Peyer's patch (tissue), 4 donors: ENCODE measurements at places on chromosomes 2 and 18. TPM values are rescaled to one million over a fixed set of nuclear protein-coding genes. Genes with fewer than 3 reads are reported as not detected.

The ICA1L gene
- 2.5 TPM for total RNA-seq

DNA sequence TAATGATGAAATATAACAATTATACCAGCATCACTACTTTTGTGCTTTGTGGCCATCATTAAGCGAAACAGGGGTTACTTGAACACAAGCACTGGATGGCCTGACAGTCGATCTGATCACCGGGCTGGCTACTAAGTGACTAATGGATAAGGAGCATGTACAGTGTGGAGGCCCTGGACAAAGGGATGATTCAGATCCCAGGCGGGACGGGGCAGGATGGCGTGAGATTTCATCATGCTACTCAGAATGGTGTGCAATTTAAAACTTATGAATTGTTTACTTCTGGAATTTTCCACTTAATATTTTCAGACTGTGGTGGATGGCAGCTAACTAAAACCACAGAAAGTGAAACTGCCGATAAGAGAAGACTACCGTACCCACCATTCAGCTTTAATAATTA lies 7.0 kb upstream of the CLIP4 start:
- H3K27me3 ChIP-seq: no peaks in the 10 kb centered on the region
- no peak overlapping the region for H3K4me3 ChIP-seq
- no peak for DNase-seq
- no peaks in the 10 kb centered on the region for H3K4me1 ChIP-seq

DNA sequence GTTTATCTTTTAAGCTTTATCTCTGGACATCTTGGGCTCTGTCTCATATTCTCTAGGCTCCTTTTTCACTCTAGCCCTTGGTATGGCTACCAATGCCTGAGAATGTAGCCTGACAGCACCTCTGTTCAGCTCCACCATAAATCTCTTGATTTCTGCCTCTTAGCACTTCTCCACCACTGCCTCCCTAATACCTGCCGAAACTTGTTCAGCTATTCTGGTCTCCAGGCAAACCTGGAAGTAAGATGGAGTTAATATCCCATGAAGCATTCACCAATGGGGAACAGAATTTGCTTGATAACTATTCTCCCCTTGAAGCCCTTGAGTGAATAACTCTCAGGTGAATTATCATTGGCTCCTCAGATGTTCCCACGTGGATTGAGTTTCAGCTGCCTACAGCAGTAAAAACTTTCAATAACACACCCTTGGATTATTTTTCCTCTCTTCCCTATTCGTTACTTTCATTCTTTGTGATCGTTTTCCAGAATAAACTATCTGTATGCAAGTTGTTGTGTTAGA lies 145.6 kb downstream of the EVA1A start:
- no peaks in the 10 kb centered on the region for H3K27me3 ChIP-seq
- no peaks in the 10 kb centered on the region for H3K4me1 ChIP-seq
- no peaks in the 10 kb centered on the region for H3K36me3 ChIP-seq
- DNase-seq: no peak
- H3K27ac ChIP-seq: no peak overlapping the region

GRCh38 chr18:68948622-68949021 lies 150.7 kb downstream of the CCDC102B start:
- no peak for DNase-seq
- no peaks in the 10 kb centered on the region for H3K4me1 ChIP-seq
- H3K27me3 ChIP-seq: no peaks in the 10 kb centered on the region
- H3K27ac ChIP-seq: no peak overlapping the region
- H3K36me3 ChIP-seq: no peaks in the 10 kb centered on the region

DNA sequence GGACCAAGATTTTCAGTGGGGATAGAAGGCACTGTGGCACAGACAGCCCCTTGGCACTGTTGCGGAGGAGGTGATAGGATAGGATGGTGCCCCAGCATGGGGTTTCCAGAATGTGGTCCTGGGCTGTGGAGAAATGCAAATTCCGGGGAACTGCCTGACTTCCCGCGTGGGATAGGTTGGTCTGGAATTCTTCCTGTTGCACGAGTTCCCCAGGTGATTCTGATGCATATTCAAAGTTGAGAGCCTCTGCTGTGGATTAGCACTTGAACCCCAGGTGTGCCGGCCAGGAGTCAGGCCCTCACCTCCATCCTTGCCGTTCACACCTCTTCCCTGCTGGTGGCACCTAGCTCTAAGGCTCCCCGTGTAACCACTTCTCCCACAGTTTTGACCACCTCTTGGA lies 15.5 kb downstream of the NCK2 start:
- H3K4me1 ChIP-seq: no peaks in the 10 kb centered on the region
- no peak overlapping the region for H3K4me3 ChIP-seq
- peak; percentile 38 for DNase-seq

The BOLL gene
- not detected for total RNA-seq
